ENCODE measurements at places on chromosomes 2 and 18.

DNA sequence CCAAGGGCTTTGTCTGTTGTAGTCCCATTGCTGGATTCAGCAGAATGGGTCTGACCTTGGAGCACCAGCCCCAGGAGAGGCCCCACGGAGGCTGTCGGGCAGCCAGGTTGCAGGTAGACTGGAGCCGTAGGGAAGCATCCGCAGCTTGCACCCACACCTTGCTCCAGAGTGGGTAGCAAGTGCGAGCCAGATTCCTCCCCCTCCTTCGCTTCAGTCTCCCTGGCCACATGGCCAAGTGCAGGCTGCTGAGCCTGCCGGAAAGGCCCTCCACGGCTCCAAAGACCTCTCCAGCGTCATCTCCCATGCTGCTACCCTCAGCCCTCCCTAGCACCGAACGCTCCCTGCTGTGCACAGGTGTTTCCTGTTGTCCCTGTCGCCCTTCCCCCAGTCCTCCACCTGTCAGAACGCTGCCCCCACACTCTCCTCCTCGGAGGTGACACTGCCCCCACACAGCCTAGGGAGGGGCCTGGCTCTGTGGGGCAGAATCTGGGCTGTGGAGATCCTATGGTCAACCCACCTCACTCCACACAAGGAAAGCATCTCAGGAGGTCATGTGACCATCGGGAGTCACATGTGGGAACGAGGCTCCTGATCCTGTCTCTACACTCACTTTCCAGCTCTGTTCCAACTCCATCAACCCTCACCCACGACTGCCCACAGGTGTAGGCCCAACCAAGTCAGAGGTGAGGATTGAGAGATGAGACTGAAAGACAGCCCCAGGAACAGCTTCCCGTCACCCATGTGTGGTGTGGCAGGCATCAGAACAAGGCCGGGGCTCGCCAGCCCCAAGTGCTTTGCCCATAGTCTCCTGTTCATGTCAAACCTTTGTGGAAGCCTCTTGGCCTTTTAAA is 8.3 kb downstream of the KCNF1 start:
- no peak for DNase-seq

DNA sequence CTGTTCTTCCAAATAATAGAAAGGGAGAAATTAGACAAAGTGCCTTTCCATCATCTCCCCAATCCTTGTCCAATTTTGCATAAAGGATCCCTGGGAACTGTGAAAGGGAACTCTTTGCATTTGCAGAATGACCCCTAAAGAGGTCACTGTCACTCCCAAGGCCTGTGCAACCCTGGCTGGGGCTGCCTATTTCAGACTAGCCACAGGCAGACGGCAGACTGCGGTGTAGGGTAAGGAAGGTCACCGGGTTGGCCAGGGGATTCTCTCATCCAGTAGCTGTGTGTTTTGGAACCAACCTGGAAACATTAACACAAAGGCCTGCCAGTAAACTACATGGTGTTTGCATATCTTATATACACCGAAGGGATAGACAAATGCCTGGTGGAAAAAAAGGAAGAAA is 818.7 kb downstream of the BCL11A start:
- peak; percentile 13 for DNase-seq

- no peak for DNase-seq
Measured at GRCh38 chr18:74929110-74929509, 279.8 kb downstream of the PTGR3 start.

- no peak for DNase-seq
Measured at GRCh38 chr2:109619032-109619615, 5.0 kb downstream of the SOWAHC start.

- DNase-seq: no peak
Measured at GRCh38 chr2:23069156-23069555, 315.8 kb upstream of the KLHL29 start.

- no peak for DNase-seq
Measured at GRCh38 chr2:168594778-168595177, 138.7 kb downstream of the CERS6 start.

- no peak for DNase-seq
Measured at GRCh38 chr2:88489181-88489580, 36.7 kb upstream of the FOXI3 start.

GRCh38 chr2:219180961-219181360 is 2.9 kb downstream of the RETREG2 start:
- no peak for DNase-seq

GRCh38 chr18:12154361-12154760 is 60.7 kb downstream of the ANKRD62 start:
- peak; percentile 72 for DNase-seq

- peak; percentile 59 for DNase-seq
Measured at GRCh38 chr2:47075361-47076125, 79.6 kb downstream of the STPG4 start.

DNA sequence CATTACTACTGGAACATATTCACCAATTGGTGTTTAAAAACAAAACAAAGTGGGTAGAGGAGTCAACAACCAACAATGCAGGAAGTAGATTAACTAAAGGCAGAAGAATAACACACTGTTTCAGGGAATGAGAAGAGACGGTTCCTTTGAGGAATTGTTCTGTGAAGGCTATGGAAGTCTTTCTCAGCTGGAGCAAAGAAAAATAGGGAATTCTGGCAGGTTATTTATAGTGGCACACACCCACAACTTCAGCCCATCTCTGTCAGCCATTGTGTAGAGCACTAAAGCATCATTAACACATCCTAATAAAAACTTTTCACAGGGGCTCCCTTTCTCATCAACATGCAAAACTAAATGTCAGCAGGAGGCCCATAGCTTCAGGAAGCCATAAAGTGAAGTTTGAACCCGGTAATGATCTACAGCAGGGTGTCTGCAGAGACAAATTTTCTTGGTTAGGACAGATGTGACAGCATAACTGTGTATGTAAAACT is 113.6 kb downstream of the CDH2 start:
- no peak for DNase-seq

GRCh38 chr2:212181646-212182045 is 357.0 kb downstream of the ERBB4 start:
- no peak for DNase-seq

DNA sequence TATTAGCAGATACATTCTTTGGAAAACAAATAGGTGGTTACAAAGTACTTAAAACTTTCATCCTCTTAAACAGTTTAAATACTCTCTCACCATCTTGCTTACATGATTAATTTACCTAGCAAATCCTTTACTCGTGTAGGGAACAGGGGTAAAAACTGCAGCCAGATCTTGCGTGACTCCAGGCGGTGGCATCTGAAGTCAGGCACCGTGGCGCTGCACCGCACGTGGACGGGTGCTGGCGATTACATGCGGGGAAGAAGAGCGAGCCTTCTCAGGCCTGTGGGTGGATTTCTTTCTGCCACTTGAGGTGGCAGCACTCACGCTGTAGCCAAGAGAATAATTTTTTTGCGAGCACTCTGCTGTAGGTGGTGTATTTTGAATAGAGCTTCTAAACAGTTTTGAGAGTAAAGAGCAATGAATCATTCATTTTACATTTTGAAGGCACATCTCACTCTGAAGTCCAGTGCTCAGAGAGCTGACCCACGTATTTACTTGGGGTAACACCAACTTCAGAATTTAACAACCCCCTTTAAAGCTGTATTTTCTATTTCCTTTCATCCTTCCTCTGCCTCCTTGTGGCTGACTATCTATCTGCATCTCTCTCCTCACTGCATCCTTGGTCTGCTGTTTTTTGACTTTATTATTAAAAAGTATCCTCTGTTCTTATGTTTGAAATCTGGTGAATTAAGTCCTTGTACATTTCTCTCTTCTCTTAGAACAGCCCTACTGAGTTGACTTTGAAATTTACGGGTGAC is 68.9 kb downstream of the EPAS1 start:
- DNase-seq: no peak

DNA sequence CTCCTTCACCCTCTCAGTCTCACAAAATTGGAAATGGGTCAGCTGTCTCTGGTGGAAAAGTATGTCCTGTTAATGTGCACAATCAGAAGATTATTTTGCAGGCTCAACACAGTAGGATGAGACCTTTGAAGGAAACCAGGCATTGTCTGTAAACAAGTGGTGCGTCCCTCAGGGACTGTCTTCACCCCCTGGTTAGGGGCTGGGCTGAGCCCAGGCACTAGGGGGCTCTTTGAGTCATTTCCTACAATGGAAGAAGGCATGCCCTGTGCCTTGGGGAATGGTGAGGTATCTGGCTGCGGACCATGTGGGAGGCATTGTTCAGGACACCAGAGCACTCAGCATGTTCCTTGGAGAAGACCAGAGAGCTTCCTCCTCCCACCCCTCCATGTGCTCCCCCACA is 26.8 kb downstream of the PKDCC start:
- DNase-seq: no peak

DNA sequence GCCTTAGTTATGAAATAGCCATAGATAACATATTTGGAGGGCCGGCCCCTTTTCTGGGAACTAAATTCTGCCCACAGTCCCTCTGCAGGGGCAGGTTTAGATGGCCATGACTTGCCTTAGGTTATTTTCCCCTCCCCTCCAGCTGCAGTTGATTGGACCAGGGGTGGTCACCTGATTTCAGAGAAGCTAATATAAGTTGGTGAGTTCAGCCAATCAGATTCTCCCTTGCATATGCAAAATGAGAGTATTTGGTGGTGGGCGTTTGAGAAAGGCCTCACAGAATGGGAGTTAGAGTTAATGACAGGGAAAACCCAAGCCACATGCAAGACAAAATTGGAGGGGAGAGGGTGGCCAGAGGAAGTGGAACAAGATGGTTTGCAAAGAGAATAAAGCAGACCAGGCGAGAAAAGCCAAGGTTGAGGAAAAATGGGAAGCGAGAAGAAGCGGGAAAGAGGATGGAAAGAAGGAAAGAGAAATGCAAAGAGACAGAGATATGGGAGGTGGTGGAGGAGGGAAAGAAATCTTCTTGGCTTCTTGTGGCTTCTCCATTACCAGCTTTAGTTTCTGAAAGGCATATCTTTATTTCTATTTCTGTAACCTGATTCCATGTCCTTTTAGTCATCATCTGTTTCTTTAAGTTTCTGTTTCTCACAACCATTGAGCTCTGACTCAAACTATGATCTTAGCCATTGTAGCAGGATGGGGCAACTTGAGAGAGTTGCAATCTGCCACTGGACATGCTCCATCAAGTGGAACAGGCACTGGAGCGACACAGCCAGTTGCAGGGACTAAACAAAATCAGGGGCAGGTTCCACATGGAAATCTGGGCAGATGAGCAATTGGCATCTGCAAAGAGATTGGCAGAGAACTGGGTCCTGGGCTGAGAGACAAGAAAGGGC is 108.1 kb upstream of the SIX3 start:
- DNase-seq: no peak

DNA sequence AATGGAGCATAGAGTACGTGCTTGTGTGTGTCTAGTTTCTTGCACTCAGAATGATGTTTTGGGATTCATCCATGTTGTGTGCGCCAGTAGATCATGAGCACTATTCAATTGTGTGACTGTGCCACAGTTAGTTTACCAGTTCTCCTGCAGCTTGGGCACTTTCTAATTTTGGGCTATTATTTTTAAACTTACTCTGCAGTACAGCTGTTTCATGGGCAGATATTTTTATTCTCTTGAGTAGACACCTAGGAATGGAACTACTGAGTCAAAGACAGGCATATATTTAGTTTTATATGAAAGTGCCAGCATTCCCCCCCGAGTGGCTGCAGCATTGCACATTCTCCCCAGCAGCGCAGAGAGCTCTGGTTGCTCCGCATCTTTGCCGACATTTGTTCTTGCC is 74.8 kb downstream of the IL1R2 start:
- no peak for DNase-seq

DNA sequence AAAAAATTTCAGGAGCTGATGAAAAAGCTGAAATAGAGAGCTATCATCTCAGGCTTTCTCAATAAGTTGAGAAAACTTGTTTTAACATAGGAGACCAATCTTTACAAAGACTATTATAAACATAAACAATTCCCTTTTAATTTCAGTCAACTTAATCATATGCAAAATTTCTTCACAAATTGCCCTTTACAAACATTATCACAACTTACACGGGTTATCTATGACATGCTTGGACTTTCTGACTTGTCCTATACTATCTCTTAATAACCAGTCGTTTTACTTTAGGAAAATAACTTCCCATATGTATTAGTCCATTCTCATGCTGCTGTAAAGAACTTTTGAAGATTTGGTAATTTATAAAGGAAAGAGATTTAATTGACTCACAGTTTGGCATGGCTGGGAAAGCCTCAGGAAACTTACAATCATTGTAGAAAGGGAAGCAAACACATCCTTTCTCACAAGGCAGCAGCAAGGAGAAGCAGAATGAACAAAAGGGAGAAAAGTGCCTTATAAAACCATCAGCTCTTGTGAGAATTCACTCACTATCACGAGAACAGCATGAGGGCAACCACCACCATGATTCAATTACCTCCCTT is 1583.7 kb upstream of the CELF4 start:
- no peak for DNase-seq

DNA sequence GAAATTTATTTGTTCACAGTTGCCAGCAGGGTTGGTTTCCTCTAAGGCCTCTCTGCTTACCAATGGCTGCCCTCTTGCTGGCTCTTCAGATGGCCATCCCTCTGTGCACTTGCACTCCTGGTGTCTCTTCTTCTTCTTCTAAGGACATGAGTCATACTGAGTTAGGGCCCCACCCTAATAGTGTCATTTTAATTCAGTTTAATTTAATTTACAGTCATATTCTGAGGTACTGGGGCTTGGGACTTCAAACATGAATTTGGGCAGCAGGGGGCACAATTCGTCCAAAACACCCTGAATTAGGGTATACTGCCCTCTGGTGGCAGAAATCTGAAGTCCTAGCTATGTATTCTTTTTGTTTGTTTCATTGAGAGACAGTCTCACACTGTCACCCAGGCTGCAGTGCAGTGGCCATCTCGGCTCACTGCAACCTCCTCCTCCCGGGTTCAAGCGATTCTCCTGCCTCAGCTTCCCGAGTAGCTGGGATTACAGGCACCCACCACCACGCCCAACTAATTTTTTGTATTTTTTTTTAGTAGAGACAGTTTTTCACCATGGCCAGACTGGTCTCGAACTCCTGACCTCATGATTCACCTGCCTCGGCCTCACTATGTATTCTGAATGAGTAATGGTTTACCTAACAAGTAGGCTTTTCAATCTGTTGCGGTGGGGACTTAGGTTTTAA is 19.8 kb downstream of the SLC4A1AP start:
- peak; percentile 94 for DNase-seq

- no peak for DNase-seq
Measured at GRCh38 chr2:124524155-124524915, 499.2 kb downstream of the CNTNAP5 start.

DNA sequence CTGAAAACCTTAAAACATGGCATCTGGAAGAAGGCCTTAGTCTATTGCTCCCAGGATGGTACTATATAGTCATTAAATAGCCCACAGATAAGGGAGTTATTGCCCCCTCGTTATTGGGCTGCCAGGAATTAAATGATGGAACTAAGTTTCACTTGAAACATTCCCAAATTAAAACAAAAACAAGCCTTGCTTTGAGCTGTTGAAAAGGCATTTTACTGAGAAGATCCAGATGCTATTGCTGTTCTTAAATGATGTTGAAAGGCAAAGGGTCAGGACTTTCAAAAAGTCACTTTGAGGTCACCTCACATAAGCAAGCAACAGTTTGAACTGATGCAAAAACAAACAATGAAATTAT is 2.0 kb upstream of the AMMECR1L start:
- DNase-seq: no peak

GRCh38 chr2:231464576-231465540 is 574 bp upstream of the NCL start:
- DNase-seq: peak; percentile 99

GRCh38 chr18:48754559-48754958 is 196.2 kb downstream of the SMAD7 start:
- DNase-seq: no peak

All from inflammatory macrophage (primary cell).